ENCODE measurements at places on chromosomes 7 and 10. TPM values are rescaled to one million over a fixed set of nuclear protein-coding genes. Genes with fewer than 3 reads are reported as not detected.

GRCh38 chr10:79483948-79484347 lies 28.4 kb upstream of the EIF5AL1 start:
- H3K36me3 ChIP-seq, result no peaks in the 10 kb centered on the region
- DNase-seq, result no peak
- H3K27ac ChIP-seq, result no peak overlapping the region
- peaks cover 7% of the 10 kb centered on the region for H3K4me1 ChIP-seq
- H3K27me3 ChIP-seq, result no peaks in the 10 kb centered on the region

- H3K4me3 ChIP-seq, result no peak overlapping the region
- no peaks in the 10 kb centered on the region for H3K27me3 ChIP-seq
These were observed 72.1 kb downstream of the INHBA start for GRCh38 chr7:41630741-41631140.

DNA sequence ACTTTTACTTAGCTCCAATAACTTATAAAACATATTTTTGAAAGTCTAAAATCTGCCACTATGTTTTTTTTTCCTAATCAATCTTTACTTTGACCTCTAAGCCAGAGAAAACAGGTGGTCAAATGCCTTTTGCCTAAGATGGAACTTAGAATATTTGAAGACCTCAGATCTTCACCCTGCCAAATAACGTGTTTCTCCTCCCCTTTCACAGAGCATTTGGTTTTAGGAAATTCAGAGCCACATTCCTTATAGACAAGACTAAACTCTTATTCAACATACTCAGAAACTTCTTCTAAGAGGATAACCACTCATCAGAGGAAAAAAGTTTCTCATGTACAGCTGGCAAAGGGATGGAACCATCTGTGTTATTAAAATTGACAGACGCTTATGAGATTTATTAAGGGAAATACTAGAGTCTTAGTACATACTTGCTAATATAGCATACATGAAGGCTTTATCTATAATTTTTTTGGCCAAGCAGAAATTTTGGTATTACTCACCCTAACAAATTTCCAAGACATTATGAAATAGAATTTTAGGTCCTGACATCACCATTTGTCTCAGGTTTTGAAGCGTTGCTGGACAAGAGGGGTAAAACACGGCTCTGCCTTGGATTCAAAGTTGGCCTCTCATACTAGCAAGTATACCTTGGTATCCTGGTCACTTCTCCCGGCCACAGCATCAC lies 2.6 kb upstream of the EGFR start:
- no peaks in the 10 kb centered on the region for H3K36me3 ChIP-seq
- H3K4me1 ChIP-seq, result no peaks in the 10 kb centered on the region
- H3K27ac ChIP-seq, result no peak overlapping the region
- DNase-seq, result no peak
- no peak overlapping the region for H3K4me3 ChIP-seq

- H3K4me3 ChIP-seq, result peak overlapping the region; percentile 36
- H3K27me3 ChIP-seq, result no peaks in the 10 kb centered on the region
- no peak for DNase-seq
- no peaks in the 10 kb centered on the region for H3K4me1 ChIP-seq
- no peak overlapping the region for H3K27ac ChIP-seq
These were observed 1354.7 kb upstream of the LRRTM3 start for GRCh38 chr10:65571011-65571570.

GRCh38 chr7:21361413-21362125 lies 66.3 kb upstream of the SP4 start:
- H3K4me1 ChIP-seq, result peaks cover 13% of the 10 kb centered on the region
- H3K36me3 ChIP-seq, result no peaks in the 10 kb centered on the region
- H3K4me3 ChIP-seq, result no peak overlapping the region
- H3K27ac ChIP-seq, result no peak overlapping the region
- DNase-seq, result no peak

- no peak for DNase-seq
- no peak overlapping the region for H3K27ac ChIP-seq
- peaks cover 6% of the 10 kb centered on the region for H3K4me1 ChIP-seq
- no peaks in the 10 kb centered on the region for H3K36me3 ChIP-seq
- no peaks in the 10 kb centered on the region for H3K27me3 ChIP-seq
- no peak overlapping the region for H3K4me3 ChIP-seq
These were observed 35.0 kb upstream of the SRI start for GRCh38 chr7:88254721-88255424.

GRCh38 chr10:7279303-7279702 lies 131.5 kb downstream of the SFMBT2 start:
- H3K27me3 ChIP-seq, result no peaks in the 10 kb centered on the region
- H3K27ac ChIP-seq, result no peak overlapping the region
- H3K4me1 ChIP-seq, result no peaks in the 10 kb centered on the region
- no peaks in the 10 kb centered on the region for H3K36me3 ChIP-seq
- DNase-seq, result no peak

DNA sequence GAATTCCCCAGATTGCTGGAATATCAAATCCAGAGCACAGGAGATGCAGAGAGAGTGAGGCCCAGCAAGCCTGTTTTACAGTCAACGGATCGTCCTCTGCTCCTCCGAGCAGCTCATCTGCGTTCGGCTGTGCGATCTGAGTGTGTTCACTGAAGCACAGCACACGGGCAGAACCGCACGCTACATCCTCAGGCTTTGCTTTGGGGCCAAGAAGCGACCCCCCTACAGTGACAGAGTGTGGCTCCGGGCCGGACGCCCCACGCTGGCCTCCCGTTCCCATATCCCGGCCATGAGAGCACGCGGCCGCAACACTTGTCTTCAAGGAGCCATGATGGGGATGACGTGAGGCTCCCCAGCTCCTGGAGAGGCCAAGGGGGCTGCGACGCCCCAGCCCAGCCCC lies 431.4 kb downstream of the DNAJB6 start:
- no peak for DNase-seq
- no peaks in the 10 kb centered on the region for H3K4me1 ChIP-seq
- no peak overlapping the region for H3K4me3 ChIP-seq
- H3K27me3 ChIP-seq, result peaks cover 50% of the 10 kb centered on the region
- no peaks in the 10 kb centered on the region for H3K36me3 ChIP-seq

DNA sequence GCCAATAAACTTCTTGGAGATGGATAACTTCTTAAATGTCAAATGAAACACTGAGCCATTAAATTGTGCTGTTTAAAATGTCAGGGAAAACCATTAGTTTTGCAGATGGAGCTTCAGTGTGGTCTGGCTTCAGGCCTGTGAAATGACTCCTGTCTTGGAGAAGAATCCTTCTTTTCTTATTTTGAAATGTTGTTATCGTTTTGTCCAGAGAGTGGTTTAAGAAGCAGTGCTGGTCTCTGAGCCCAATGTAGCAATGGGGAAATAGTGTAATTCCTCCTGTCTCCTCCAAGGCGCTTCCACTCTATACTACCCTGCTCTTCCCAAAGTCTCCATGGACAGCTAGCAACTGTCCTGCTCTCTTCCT lies 177.6 kb downstream of the REEP3 start:
- no peaks in the 10 kb centered on the region for H3K27me3 ChIP-seq
- no peak overlapping the region for H3K4me3 ChIP-seq
- no peak overlapping the region for H3K27ac ChIP-seq

GRCh38 chr10:191703-192518 lies 56.7 kb downstream of the ZMYND11 start:
- no peak overlapping the region for H3K4me3 ChIP-seq
- no peaks in the 10 kb centered on the region for H3K4me1 ChIP-seq
- no peak overlapping the region for H3K27ac ChIP-seq
- H3K36me3 ChIP-seq, result no peaks in the 10 kb centered on the region
- H3K27me3 ChIP-seq, result no peaks in the 10 kb centered on the region

GRCh38 chr7:42574685-42575084 lies 337.2 kb downstream of the C7orf25 start:
- no peaks in the 10 kb centered on the region for H3K36me3 ChIP-seq
- H3K27ac ChIP-seq, result no peak overlapping the region
- H3K4me1 ChIP-seq, result peaks cover 7% of the 10 kb centered on the region
- H3K4me3 ChIP-seq, result no peak overlapping the region

DNA sequence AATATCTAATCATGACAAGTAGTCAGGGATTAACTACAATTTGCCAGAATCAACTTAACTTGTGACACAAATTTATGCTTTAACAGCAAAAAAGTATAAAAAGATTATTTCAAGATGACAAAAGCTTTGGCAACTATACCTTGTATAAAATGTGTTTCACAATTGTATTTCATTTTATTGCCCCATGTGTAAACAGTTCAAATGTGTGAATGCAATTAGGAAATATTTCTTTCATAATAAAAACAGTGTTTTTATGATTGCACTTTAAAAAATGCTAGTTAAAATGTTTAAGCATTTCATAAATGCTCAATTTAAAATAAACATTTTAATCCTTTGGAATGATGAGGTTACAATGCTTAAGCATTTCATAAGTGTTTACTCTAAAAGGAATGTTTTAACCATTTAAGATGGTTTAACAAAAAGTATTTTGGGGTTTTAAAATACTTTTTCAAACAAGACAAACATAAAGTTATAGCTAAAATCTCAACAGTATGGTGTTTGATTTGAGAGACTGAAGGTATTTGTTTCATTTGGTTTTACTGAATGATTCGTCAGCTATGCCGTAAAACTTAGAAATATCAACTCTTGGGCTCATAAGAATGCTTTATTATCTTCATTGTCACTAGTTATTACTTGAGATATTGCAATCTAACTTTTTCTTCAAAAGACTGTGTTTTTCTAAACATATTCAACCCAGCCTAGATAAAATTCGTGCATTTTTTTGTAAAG lies 50.1 kb downstream of the SFTPD start:
- H3K27me3 ChIP-seq, result peaks cover 16% of the 10 kb centered on the region
- no peaks in the 10 kb centered on the region for H3K36me3 ChIP-seq
- H3K4me3 ChIP-seq, result no peak overlapping the region

Gene ZCWPW1
- 2.9 TPM for total RNA-seq

Gene KCP
- 1.5 TPM for total RNA-seq

Gene TEX36
- total RNA-seq, result 0.26 TPM

Gene RNF133
- total RNA-seq, result 1.2 TPM

Gene PPP3CB
- total RNA-seq, result 39.7 TPM

Gene TRIM50
- 0.34 TPM for total RNA-seq

Gene UTF1
- not detected for total RNA-seq

Gene GJC3
- not detected for total RNA-seq

Gene TMEM270
- total RNA-seq, result not detected

Gene CTAGE6
- 0.97 TPM for total RNA-seq

Gene VAX1
- not detected for total RNA-seq

All from left lung (tissue), 14 donors.